Inflammatory macrophage treated with lipopolysaccharide for 1 hour (primary cell): ENCODE measurements at places on chromosomes 3 and 15.

- no peak for DNase-seq
These were observed 336.0 kb upstream of the ONECUT1 start for GRCh38 chr15:53126144-53126543.

GRCh38 chr15:100263721-100264455 is 77.9 kb downstream of the ADAMTS17 start:
- DNase-seq = no peak

DNA sequence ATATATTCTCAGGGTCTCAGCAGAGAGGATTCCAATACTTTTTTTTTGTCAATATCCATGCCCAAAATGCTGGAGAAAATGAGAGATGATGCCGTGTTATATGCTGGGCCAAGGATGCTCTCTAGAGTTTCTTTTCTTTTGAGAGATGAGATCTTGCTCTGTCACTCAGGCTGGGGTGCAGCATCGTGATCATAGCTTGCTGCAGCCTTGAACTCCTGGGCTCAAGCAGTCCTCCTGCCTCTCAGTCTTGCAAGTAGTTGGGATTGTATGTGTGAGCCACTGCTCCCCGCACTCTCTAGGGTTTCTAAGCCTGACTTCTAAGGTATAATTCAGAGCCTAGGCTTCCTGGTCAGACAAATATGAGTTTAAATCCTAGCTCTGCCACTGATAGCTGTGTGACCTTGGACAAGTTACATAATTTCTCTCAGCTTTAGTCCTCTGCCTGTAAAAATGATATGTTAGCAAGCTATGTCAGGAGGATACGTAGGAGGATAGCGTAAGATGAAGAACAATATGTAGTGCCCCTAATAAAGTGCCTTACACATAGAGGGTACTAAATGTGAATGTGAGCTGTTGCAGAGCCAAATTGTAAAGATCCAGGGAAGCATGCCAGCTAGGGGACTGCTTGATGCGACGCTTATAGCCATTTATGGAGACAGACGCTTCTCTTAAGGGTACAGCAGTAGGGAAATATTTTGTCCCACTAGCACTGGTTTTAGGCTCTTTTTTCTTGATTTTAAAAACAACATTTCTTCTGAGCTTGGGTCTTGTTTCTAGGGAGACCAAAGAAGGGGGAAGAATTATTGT is 7.4 kb downstream of the STARD9 start:
- no peak for DNase-seq

DNA sequence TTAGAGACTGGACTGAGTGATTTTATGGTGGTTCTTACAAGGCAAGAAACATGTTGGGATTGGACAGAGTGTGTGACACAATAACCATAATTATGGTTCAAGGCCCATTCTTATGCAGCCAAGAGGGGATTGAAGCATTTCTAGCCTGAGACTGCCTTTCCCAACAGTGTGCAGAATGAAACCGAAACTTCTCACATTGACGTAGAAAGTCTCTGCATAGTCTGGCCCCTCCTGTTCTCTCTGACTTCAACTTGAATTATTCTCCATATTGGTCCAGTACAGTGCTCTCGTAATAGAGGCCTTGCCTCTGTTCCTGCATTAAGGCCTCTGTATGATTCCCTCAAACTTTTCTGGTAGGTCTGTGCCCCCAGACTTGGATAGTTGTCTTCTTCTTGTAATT is 138.3 kb downstream of the DIPK2A start:
- DNase-seq = peak; percentile 4

DNA sequence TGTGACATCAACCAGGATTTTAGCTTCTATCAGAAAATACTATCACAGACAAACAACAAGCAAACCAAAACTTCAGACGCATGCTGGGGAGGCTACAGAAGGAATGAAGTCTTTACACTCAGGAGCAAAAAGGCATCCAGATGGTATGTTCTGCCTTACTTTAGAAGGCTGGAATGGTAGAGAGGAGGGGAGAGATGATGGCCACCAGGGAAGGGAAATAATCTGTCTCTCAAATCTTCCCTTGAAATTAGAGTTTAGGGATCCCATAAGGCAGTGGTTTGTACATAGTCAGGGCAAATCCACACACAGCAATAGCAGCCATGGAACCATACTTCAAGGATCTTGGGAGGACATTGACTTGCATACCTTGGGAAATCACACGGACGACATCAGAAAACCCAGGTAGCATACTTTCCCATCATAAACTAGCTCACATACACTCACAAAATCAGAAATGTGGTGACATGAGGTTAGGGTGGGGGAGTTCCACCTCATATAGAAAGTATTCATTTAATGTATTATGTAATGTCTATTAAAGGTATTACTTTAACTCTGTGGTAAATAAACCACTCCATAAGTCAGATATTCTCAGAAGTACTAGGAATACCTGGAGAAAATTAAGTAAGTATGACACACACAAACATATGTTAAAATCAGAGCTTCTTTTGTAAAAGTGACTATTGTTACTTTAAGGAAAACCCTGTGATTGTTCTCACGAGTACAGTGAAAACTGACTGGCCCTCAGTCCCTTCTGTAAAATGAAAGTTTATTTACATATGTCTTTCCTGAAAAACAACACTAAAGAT is 9.4 kb downstream of the BTLA start:
- DNase-seq = no peak

DNA sequence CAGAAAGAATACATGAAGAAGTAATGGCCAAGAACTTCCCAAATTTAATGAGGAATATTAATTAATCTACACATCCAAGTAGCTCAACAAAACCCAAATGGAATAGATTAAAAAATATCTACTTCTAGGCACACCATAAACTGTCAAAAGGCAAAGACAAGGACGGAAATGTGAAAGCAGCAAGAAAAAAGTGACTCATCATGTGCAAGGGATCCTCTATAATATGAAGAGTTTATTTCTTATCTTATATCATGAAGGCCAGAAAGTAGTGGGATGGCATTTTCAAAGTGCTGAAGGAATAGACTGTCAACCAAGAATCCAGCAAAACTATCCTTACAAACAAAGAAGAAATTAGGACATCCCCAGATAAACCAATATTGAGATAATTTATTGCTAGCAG is 73.9 kb upstream of the PRICKLE2 start:
- no peak for DNase-seq

DNA sequence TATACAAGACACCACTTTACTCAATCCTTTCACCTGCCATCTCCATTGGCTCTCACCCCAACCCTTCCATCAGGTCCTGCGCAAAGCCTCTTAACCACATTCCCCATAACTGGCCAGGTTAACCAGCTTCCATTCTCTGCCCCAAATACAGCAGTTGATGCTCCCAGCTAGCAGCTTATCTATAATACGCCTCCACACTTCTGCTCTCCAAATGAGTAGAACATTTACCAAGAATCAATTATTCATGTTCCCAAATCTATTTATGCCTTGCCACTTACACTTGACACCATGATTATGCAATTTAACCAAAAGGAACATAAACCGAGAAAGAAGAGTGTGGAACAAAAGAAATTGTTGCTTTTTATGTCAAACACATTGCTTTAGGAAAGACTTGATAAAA is 103.7 kb upstream of the TPM1 start:
- no peak for DNase-seq

DNA sequence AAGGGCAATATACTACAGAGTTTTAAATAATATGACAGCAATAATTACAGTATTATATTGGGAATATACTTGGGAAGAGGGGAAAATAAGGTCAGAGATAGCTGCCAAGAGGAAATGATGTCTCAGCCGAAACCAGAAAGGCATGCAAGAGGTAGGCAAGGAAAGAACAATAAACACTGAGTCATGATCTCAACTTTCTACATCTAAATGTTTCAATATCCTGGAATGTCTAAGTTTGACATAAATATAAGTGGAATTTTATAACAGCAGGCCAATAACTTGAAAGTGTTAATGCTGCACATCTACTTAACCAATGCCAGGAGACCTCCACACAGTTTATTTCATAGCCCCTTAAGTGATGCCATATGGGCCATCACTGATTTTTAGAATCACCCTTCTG is 99.8 kb upstream of the CPNE4 start:
- DNase-seq = no peak

DNA sequence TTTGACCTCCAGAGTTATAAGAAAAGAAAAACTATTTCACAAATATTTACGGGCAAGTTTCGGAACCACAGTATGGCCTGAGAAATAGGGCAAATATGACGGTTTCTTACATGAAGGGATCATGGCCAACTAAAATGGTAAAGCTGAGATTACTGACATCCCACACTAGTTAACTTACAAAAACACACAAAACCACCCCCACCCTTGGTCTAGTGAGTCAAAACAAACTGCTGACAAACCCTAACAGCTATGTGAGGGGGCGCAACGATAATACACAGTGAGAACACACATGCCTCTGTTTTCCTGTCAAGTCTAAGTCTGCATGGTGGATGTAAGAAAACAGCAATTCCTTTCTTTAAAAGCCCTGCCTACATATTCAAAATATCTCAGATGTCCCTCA is 32.3 kb downstream of the CBLB start:
- no peak for DNase-seq

GRCh38 chr3:43001094-43001553 is 22.0 kb downstream of the GASK1A start:
- no peak for DNase-seq

DNA sequence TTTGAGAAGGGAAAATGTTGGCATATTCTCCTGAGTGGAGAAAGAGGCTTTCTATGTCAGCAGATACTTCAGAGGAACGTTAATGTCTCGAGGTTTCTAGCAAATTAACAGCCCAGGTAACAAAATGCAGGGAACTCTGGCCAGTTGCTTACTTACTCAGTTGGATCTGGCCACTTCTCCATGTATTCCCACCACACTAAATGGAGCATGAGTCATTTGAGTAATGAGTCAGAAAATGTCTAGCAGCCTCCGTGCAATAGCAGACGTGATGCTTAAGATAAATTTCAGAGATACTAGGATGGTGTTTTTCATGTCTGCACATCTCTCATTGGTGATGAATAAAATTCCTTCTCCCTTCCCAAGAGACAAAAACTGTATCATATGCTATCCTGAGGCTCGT is 671.5 kb downstream of the FHIT start:
- DNase-seq = no peak

GRCh38 chr3:110881069-110881468 is 190.5 kb upstream of the NECTIN3 start:
- DNase-seq = no peak

DNA sequence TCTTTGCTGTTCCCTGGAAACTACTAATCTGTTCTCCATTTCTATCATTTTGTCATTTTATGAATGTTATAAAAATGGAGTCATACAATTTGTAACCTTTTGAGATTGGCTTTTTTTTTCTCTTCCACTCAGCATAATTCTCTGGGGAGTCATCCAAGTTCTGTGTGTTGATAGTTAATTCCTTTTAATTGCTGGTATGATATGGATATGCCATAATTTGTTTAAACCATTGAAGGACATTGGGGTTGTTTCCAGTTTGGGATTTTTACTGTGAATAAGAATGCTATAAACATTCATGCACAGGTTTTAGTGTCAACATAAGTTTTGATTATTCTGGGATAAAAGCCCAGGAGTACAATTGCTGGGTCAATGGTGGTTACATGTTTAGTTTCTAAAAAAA is 279.4 kb downstream of the WNT5A start:
- no peak for DNase-seq

GRCh38 chr3:46692566-46692990 is 901 bp downstream of the ALS2CL start:
- DNase-seq = no peak

GRCh38 chr3:23459465-23459864 is 256.3 kb downstream of the UBE2E2 start:
- DNase-seq = no peak

- DNase-seq = peak; percentile 19
These were observed 5.3 kb downstream of the CCDC80 start for GRCh38 chr3:112635674-112636073.

GRCh38 chr3:4644951-4645350 is 151.8 kb downstream of the ITPR1 start:
- DNase-seq = no peak

- DNase-seq = peak; percentile 84
These were observed 2.0 kb upstream of the PFKFB4 start for GRCh38 chr3:48558493-48559134.

DNA sequence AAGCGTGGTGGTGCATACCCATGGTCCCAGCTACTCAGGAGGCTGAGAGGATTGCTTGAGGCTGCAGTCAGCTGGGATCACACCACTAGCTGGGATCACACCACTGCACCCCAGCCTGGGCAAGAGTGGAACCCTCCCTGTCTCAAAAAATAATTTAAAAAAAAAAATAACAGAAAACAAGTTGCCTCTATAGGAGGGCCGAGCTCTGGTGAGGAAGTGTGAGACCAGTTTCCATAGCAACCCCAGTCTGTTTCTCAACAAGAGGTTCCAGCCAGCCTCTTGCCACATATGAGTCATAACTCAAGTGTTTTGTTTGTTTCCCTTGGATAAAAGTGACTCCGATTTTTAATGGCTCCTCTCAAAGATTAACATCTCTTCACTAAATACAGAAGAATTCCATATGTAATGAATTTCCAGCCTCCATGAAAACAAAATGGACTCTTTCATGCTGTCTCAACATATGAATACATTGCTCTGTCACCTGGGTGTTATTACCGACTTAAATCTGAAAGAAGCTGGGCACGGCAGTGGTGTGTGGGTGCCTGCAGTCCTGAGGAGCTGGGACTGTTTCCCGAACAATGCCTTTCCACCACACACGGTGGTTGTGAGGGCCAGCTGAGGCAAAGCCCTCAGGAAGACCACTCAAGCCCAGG is 19.7 kb downstream of the TMEM43 start:
- DNase-seq = peak; percentile 96

GRCh38 chr3:156806698-156807097 is 19.5 kb upstream of the LEKR1 start:
- no peak for DNase-seq

DNA sequence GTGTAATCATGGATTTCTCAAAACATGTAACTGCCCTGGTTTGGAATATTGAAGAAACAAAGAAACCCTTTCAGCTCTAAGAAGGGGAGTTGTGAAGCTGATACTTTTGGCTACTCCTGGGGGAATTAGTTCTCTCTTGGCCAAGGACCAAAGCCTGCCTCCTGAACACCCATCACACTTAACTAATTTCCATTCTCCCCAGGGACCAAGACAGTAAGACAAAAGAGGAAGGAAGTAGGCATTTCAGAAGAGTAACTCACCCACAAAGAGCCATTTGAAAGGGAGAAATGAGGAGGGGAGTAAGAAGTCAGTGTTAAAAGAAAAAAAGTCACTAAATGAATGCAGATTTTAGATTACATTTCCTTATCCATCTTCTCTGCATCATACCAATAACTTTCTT is 328.0 kb upstream of the SOX2 start:
- no peak for DNase-seq

GRCh38 chr3:149579838-149580542 is 77.8 kb downstream of the WWTR1 start:
- DNase-seq = no peak

GRCh38 chr3:153629148-153629547 is 467.1 kb downstream of the RAP2B start:
- no peak for DNase-seq

GRCh38 chr3:129365296-129366136 is 62.9 kb downstream of the EFCAB12 start:
- DNase-seq = peak; percentile 73

GRCh38 chr3:20658491-20658890 is 472.5 kb upstream of the SGO1 start:
- no peak for DNase-seq
